Peyer's patch (tissue), 4 donors: ENCODE measurements at places on chromosomes 4 and X. TPM values are rescaled to one million over a fixed set of nuclear protein-coding genes. Genes with fewer than 3 reads are reported as not detected.
A peak's percentile ranks its signal among the peaks of the same experiment; 100 is the strongest.

DNA sequence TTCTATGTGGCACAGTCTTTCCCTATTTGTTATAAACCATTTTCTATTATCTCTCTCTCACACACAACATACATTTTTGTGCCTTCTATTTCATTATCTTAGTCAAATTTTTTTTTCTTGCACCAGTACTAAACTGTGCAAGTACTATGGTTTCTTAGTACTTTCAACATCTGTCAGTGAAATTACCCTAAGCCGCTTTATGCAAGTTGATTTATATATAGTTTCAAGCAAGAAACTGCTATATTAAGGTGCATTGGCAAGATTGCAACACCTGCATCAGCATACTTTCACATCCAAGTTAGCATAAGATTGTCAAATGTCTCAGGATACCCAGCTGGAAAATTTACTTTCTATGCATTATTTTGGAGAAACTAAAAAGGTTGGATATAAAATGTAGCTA lies 180.2 kb upstream of the FSTL5 start:
- no peak overlapping the region for H3K27ac ChIP-seq
- no peak overlapping the region for H3K4me3 ChIP-seq
- no peaks in the 10 kb centered on the region for H3K27me3 ChIP-seq
- H3K36me3 ChIP-seq: no peaks in the 10 kb centered on the region

GRCh38 chrX:55159551-55159950 lies 60.6 kb upstream of the PAGE5 start:
- no peak overlapping the region for H3K27ac ChIP-seq
- no peak for DNase-seq
- H3K4me3 ChIP-seq: no peak overlapping the region
- no peaks in the 10 kb centered on the region for H3K36me3 ChIP-seq
- H3K4me1 ChIP-seq: no peaks in the 10 kb centered on the region
- no peaks in the 10 kb centered on the region for H3K27me3 ChIP-seq

DNA sequence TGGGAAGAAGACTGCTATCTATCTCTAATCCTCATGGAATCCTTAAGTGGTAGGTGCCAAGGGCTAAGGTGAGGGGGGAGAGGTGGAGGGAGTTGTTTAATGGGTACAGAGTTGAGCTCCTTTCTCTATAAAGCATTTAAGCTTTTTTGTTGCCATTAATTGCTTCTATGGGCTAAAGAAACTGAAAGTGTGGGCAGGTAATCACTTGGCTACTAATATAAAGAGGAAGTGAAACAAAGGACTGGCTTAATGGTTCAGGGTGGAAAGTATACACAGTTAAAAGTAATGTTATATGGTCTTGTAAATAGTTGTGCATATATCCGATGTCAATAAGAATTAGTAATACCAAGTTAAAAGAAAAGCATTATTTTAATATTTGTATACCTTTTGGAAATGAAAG lies 83.9 kb downstream of the POLA1 start:
- no peak overlapping the region for H3K27ac ChIP-seq
- no peak for DNase-seq
- no peaks in the 10 kb centered on the region for H3K36me3 ChIP-seq
- no peak overlapping the region for H3K4me3 ChIP-seq

DNA sequence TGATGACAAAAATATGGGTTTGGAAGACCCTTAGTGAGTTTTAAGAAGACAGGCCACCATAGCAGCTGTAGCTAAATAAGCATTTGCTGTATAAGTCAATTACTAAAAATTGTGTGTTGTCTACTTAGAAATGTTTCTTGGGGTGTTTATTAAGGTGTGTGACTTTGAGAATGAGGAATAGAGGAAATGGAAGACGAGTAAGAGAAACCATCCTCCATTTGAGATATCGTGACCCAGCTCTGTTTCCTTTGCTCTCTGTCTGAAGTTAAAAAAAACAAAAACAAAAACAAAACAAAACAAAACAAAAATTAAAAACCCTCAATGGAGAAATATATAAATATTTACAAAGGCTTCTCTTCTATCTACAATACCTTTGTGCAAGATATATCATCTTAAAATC lies 41.7 kb upstream of the FAM9C start:
- no peak overlapping the region for H3K4me3 ChIP-seq
- H3K27me3 ChIP-seq: no peaks in the 10 kb centered on the region
- no peaks in the 10 kb centered on the region for H3K4me1 ChIP-seq
- H3K27ac ChIP-seq: peak overlapping the region; percentile 77

- H3K4me1 ChIP-seq: no peaks in the 10 kb centered on the region
- no peak for DNase-seq
- H3K36me3 ChIP-seq: no peaks in the 10 kb centered on the region
- H3K27ac ChIP-seq: no peak overlapping the region
- H3K27me3 ChIP-seq: no peaks in the 10 kb centered on the region
Observed at GRCh38 chr4:109795059-109795458, 6.7 kb downstream of the CFI start.

NAP1L2 gene
- total RNA-seq: not detected
